ENCODE measurements at places on chromosomes 11 and 22. TPM values are rescaled to one million over a fixed set of nuclear protein-coding genes. Genes with fewer than 3 reads are reported as not detected.
A peak's percentile ranks its signal among the peaks of the same experiment; 100 is the strongest.

Gene C11orf42
- not detected for total RNA-seq

Gene FAT3
- 0.39 TPM for total RNA-seq

Gene RFPL2
- not detected for total RNA-seq

Gene OR5B21
- not detected for total RNA-seq

Gene RFPL3
- total RNA-seq, result not detected

GRCh38 chr11:117807482-117808327 is 10.7 kb upstream of the DSCAML1 start:
- peak; percentile 35 for DNase-seq

DNA sequence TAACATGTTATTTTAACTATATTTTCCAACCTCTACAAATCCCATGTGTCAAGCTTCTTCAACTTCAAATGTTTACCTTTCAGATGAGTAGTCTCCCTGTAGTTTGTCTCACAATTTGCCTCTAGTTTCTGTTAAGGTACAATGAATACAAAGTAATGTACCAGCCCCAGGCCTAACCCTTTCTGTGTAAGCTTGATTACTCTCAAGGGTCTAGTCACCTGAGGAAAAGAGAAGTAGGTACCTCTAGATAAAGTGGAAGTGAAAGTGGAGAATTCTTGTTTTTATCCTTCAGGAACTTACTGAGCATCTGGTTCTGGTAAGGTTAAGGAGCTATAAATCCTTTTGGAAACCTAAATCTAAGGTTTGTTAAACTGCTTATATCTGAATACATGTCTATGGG is at the start of gene OR51A7:
TSS of gene OR51A7 (plus strand) at position 300 of the 400 bp plus-strand sequence. CDS start 3,587 bp downstream, outside the sequence.
- DNase-seq, result no peak

DNA sequence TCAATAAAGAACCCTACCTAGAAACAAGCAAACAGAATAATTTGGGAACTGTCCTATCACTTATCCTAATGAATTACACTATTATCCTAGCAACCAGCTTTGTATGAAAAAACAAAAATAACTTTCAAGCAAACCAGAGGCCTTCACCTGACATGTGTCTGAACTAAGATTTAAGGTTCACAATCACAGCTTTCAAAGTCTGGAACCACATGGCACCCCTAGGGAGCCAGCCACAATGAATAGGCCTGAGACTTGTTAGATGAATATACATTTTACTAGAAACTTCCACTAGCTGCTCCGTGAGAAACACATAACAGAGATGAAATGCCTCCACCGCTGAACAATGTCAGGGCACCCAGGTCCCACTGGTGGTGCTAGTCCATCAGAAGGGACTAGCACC is 65.8 kb upstream of the CYP2D6 start:
- DNase-seq, result no peak

DNA sequence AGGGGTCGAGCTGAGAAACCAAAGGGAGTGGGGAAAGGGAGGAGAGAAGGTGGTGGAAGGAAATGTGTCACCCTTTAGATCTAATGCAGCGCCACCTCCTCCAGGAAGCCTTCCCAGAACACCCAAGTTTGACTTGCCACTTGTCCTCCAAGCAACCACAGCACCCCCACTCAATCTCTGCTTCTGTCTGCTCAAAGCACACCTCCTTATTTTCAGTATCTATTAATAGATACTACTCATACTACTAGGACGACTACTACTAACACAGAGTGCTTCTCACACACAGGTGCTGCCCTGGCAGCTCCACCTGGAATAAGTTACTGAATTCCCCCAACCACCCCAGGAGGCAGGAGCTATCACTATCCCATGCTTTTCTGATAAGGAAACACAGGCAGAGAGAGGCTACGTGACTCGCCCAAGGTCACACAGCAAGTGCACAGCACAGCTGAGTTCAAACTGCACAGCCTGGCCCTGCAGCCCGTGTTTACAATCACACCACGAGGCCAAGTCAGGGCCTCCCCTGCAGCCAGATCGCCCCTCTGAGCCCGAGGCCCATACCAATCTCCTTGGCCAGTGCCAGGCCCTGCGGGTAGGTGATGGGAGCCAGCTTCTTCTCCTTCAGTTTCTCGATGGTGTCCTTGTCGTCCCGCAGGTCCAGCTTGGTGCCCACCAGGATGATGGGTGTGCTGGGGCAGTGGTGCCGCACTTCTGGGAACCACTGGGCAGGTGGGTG is 13.2 kb downstream of the RAC2 start:
- DNase-seq, result peak; percentile 7

DNA sequence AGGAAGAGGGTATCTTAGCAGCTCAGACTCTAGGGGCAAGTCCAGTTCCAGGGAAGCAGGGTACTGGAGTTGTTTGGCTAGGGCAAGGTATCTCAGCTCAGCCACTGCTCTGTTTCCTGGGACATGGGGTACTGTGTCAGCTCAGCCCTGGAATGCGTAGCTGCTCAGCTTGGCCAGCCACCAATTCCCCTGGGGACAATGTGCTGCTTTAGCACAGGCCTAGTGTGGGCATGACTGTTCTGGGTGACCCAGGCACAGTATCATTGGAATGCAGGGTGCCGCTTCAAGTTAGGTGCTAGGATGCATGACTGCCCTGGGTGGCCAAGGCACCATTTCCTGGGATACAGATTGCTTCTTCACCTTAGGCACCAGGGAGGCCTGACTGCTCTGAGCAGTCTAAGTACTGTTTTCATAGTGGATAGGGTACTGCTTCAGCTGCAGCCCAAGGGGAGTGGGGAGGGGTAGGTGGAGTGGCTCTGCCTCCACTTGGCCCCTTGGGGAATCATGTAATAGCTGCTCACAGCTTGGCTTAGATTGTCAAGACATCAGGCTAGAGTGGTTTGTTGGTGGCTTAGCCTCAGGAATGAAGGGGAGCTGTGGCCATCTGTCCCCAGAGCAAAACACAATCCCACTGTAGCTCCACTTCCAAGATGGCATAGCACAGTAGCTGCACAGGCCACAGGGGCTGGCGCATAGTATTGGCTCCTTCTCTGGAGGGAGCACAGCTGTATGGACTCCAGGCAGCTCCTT is 36.0 kb downstream of the MADD start:
- peak; percentile 42 for DNase-seq

- no peak for DNase-seq
Measured at GRCh38 chr22:19448739-19449421, 1.4 kb upstream of the C22orf39 start.

DNA sequence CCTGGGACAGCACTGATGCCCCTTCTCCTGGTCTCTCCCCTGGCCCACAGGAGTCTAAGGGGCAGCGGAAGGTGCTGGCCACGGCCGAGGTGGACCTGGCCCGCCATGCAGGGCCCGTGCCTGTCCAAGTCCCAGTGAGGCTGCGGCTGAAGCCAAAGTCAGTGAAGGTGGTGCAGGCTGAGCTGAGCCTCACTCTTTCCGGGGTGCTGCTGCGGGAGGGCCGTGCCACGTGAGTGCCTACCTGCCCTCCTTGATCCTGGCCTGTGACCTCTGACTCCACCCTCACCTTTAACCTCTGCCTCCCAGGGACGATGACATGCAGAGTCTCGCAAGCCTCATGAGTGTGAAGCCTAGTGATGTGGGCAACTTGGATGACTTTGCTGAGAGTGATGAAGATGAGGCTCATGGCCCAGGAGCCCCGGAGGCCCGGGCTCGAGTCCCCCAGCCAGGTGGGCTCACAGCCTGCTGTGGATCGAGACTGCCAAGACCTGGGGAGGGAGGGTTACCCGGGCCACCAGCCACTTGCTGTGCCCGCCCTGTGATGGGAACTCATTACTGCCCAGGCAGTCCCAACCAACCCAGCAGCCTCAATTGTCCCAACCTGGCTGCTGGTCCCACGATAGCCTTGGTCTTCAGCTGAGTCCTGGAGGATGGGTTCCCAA is 4.3 kb downstream of the EHBP1L1 start:
- no peak for DNase-seq

DNA sequence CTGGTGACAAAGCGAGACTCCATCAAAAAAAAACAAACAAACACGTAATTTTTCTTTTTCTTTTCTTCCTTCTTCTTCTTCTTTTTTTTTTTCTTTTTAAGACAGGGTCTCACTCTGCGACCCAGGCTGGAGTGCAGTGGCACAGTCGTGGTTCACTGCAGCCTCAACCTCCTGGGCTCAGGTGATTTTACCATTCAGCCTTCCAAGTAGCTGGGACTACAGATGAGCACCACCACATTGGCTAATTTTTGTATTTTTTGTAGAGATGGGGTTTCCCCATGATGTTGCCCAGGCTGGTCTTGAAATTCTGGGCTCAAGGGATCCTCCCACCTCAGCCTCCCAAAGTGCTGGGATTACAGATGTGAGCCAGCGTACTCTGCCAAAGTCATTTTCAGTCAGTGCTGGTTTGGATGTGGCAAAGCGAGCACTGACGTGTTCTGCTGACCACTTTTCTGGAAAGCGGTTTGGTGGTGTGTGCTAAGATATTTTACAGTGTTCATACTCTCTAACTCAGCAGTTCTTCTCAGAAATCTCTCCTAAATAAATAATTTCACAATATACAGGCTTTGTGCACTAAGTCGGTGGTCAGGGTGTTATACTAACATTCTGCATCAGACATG is 10.7 kb downstream of the FAM118A start:
- DNase-seq, result no peak

DNA sequence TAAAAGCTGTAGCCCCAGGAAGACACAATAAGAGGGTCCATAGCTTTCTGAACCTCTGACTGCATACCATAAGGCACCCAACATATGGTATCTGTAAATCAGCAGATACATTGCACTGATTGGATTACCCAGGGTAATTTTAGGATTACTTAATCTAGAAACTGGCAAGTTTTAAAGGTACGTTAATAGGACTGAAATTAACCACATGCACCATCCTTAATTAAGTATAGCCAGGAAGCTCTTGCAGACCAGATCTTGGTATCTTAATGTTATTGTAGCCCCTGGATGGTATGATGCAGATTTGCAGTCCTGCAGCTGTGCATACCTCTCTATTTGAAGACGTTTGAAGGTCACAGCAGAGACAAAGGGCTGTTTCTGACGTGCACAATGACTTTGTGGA is 72.8 kb downstream of the ARHGAP42 start:
- DNase-seq, result no peak

- DNase-seq, result no peak
Measured at GRCh38 chr11:76801736-76802135, 18.6 kb downstream of the TSKU start.

DNA sequence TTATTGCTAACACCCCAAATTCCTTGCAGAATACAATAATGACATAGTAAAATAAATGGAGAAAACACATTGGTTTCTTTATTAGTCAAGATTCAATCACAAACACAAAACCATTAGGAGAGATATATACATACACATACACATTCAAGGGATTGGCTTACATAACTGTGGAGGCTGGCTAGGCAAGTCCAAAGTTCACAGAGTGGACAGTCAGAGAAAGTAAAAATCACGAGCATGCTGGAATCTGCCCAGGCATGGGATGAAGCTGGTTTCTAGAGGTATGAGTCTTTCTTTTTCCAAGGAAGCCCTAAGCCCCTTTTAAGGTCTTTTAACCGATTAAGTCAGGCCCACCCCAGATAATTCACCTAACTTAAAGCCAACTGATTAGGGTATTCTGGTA is 13.6 kb upstream of the OR56B1 start:
- no peak for DNase-seq

DNA sequence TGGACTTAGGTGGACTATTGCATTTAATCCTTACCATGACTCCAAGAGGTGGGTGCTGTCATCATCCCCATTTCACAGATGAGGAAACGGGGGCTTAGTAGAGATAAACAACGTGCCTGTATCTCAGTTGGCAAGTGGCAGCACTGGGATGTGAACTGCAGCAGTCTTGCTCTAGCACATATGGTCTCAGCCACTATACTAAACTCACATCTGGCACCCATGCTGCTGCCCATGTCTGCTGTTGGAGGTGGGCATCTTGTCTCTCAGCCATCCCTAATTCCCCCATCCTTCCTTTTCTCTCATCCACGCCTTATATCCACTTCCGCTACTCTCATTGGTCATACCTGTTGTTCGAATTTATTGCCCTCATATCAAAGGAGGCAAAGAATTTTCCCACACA is 3.8 kb downstream of the PRG3 start:
- no peak for DNase-seq

- peak; percentile 35 for DNase-seq
Measured at GRCh38 chr11:12914400-12914912, 94.7 kb upstream of the RASSF10 start.

- no peak for DNase-seq
Measured at GRCh38 chr11:64103277-64103985, 62.5 kb downstream of the MACROD1 start.

DNA sequence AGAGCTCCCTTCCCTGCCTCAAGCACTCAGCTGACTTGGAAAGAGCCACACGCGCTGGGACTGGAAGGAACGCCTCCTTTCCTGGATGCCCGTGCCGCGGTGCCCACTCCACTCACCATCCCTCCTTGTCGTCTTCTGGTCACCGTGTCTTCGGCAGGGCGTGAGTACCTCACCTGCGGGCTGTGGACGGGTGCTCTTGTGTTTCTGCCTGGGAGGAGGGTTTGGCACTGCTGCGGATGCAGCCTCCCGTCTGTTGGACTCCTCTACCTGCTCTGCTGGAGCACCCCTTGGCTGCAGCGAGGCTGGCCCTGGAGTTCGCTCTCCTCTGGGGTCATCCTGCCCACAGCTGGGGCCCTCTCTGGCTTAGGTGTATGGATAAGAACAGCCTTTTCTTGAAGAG is 612.7 kb downstream of the BRD1 start:
- no peak for DNase-seq

DNA sequence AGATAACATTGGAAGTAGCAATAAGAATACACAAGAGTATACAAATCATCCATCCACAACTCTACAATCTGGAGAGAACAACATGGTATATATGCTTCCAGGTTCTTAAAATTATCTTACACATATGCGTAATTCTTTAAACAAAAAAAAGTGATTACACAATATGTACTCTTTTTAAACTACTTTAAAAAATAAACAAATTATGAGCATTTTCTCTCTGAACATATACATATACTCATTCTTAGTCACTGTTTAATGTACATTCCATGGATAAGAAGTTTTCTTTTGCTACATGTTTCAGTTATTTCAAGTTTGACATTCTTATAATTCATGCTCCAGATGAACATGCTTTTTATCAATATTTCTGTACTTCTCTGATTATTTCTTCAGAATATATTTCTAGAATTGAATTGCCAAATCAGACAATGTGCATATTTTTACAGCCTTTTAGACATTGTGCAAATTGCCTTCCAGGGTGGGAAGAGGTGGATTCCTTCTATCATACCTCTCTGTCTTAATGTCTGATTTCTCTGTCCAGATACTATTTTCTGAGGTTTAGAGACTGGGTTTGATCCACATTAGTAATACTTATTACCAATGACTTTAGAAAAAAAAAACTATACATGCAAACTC is 551.6 kb downstream of the METTL15 start:
- DNase-seq, result no peak

DNA sequence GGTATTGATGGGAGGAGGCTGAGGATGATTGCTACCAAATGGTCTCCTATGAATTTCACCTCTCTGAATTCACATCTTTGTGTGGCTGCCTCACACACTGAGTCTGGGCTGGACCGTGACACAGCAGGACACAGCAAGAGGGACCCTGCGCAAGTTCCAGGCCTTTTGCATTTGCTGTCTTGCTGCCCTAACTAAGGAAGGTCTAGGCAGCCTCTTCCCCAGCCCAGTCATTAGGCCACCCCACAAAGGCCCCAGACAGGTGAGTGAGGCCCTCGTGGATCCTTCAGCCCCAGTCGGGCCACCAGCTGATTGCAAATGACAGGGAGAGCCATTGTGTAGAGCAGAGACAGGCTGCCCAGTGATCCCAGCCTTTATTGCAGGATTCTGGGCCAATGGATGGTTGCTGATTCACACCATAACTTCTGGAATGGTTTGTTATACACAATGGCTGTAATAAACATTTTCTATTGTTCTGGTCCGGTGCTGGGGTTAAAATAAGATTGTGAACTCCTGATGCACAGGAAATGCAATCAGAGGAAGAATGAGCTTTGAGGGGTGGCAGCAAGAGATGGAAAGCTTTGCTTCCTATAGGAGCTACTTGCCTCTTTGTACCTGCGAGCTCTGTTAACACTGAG is 28.5 kb upstream of the CSNK2A3 start:
- no peak for DNase-seq
